ENCODE measurements at places on chromosomes 4 and X.

GRCh38 chrX:49760290-49760890 is 64.6 kb upstream of the PAGE1 start:
- no peak for DNase-seq

- DNase-seq: peak; percentile 12
Measured at GRCh38 chr4:117700111-117700892, 334.0 kb upstream of the NDST3 start.

GRCh38 chr4:87844452-87844851 is 11.7 kb downstream of the MEPE start:
- DNase-seq: no peak

DNA sequence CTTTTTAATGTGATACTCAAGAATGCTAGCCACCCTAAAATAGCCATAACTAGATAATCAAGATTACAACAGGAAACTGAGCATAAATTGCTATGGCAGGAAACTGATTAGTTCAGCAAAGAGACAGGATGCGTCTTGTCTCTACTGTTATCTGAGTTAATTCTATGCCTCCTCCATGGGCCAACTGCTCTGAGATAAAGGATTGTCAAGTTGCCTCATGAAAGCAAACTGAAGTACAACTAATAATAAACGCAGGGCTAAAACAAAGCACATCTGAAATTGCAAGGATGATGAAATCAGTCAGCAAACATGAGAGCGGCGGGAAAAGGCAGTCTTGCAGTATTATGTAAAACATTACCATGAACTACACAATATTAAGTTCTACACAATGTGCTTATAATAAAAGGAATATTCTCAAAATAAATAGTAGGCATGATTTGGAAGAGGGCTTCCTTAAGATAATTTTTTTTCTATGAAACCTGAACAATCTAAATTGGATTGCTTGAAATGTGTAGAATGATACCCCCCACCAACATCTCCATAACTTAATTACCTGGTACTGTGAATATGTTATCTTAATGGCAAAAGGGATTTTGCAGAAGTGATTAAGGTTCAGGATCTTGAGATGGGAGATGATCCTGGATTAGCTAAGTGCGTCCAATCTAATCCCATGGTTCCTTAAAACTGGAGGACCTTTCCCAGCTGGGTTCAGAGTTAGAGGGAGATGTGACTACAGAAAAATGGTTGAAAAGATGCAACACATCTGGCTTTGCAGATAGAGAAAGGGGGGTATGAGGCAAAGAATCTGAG is 65.9 kb downstream of the ANTXR2 start:
- DNase-seq: no peak

DNA sequence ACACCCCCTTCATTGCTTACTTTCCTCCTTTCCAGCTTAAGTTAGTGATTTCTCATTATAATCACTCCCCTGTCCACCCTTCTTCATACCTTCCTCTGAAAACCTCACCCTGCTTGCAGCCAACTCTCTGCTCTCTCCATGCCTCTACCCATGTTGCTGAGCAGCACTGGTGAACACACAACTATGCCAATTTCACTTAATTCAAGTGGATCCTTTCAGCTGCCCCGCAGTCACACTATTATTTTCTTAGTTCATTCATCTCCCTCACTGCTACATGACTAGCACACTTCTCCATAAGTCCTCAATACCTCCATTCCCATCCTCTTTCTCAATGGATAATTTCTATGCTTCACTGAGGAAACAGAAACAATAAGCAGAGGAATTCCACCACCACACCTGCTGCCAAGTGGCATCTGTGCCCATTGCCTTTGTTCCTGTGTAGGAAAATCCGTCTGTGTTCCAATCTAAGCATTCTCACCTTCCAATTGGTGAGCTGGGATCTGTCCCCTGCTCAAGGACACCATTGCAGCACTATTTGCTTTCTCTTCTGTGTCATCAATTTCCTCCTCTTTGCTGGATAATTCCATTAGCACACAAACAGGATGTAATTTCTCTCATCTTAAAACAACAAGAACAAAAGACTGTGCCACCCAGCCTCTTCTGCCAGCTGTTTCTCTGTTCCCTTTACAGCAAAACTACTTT is 25.2 kb upstream of the PRSS48 start:
- DNase-seq: no peak

- DNase-seq: no peak
Measured at GRCh38 chr4:105106426-105106825, 40.2 kb upstream of the TET2 start.

- DNase-seq: no peak
Measured at GRCh38 chr4:145316897-145317574, 136.6 kb upstream of the OTUD4 start.

GRCh38 chr4:23373261-23373660 is 516.6 kb downstream of the PPARGC1A start:
- DNase-seq: no peak

GRCh38 chrX:23598575-23598974 is 68.7 kb upstream of the PRDX4 start:
- no peak for DNase-seq

DNA sequence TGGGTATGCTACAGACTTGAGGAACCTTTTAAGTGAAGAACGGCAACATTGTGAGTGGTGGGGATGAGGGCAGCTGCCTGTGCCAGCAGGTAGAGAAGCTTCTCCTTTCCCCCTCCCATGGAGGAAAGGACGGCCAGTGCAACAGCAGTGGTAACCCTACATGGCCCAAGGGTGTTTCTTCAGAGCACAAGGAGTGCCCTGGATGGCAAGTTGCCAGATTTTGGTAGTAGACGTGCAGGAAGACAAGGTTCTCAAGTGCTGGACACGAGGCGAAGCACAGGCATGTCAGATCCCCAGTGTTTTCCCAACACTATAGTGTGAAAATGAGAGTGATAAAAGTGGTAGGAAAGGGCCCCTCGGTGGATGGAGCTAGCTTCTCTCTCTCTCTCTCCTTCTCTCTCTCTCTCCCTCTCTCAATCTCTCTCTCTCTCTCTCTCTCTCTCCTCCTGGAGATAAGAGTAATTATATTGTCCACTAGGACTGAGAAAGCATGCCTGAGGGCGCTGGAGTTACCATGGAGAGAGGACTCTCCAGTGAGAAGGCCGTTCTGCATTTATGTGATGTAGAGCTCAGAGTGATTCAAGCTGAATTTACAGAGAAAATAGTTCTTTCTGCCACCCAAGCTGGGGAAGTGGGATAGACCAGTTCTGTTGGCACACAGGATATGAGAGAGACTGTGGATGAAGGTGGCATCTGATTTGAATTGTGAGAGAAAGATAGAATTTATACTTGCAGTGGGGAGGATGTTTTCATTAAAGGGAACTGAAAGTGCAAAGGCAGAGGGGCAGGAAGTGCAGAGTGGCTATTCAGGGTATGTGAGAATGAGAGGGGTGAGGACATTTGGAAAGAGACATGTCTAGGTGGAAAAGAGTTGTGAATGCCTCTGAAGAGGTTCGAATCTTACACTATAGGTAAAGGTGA is 25.7 kb upstream of the TRPC3 start:
- no peak for DNase-seq

Measured in iPS DF 19.7 (cell line).